ENCODE measurements at places on chromosomes 11 and 22.

GRCh38 chr11:79174045-79175008, 266.5 kb downstream of the TENM4 start:
- no peak for DNase-seq

GRCh38 chr11:5196067-5196466, 4.4 kb downstream of the OR51V1 start:
- no peak for DNase-seq

- DNase-seq, result no peak
Observed at GRCh38 chr11:82326853-82327252, 406.8 kb downstream of the FAM181B start.

GRCh38 chr22:42385696-42386095, 46.5 kb downstream of the NFAM1 start:
- DNase-seq, result no peak

DNA sequence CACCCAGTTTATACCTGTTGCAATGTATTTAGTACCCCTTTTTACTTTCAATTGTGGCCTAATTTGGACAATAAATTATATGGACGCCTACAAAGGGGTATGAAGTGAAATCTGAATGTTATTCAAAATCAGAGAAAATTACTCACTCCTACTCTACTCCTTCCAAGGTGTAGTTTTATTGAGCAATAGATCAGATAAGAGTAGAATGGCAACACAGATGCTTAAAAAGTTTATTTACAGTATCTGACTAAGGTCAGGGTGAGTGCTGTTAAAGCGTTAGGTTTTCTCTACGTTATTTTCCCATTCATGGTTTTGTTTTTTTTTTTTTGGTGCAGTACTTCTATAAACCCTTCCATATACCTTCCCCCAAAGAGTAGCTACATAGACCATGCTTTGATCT, 805.6 kb downstream of the KCNA4 start:
- no peak for DNase-seq

DNA sequence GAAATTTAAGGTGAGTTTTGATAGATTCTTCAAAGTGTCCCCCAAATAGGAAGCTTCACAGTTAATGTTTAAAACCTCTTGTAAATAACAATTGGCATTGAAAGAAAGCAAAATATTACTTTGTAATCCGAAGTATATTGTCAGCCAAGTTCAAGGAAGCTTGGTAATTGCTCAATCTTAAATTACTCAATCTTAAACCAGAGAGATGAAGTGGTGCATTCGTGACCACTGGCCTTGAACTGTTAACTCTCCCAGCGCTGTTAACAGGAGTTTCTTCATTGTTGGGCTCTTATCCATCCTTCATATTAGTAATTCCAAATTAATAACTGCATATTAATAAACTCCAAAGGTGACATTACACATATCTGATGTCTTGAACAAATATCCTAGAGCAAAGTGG, 20.6 kb upstream of the FDX1 start:
- no peak for DNase-seq

DNA sequence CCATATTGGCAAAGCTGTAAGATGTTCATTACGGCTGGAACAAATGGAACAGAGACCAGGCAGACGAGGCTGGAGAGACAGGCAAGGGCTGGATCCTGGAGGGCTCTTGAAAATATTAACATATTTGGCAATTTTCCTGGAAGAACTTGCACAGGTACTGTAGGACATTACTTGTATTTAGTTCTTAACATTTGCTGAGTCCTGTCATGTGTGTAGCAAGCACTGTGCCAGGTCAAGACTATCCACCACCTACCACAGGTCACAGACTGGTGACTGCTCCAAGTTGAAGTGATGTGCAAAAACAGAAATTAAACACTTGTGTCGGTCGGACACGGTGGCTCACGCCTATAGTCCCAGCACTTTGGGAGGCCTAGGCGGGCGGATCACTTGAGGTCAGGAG, 58.7 kb upstream of the TNRC6B start:
- DNase-seq, result no peak

Measured in stimulated activated CD8-positive, alpha-beta memory T cell treated with anti-CD3 and anti-CD28 coated beads, Interleukin-15, amount 100 ng/mL, for 4 hours (primary cell).